ENCODE measurements at places on chromosomes 11 and 22. TPM values are rescaled to one million over a fixed set of nuclear protein-coding genes. Genes with fewer than 3 reads are reported as not detected.

A4GALT gene
- total RNA-seq, result 13.4 TPM

GRIA4 gene
- not detected for total RNA-seq

RASL10A gene
- total RNA-seq, result 0.28 TPM

CNGA4 gene
- total RNA-seq, result 0.10 TPM

NLRP14 gene
- not detected for total RNA-seq

PAMR1 gene
- total RNA-seq, result not detected

ADAMTS8 gene
- 0.69 TPM for total RNA-seq

TIMP3 gene
- total RNA-seq, result 2.3 TPM

VSIG10L2 gene
- not detected for total RNA-seq

OSM gene
- not detected for total RNA-seq

EMID1 gene
- 0.28 TPM for total RNA-seq

OR51B2 gene
- not detected for total RNA-seq

CHST1 gene
- 1.2 TPM for total RNA-seq

COPB1 gene
- 116 TPM for total RNA-seq

GGT1 gene
- total RNA-seq, result 100 TPM

PANX3 gene
- total RNA-seq, result not detected

RCOR2 gene
- 1.3 TPM for total RNA-seq

CALCA gene
- not detected for total RNA-seq

PLAAT4 gene
- 0.91 TPM for total RNA-seq

TRIM64 gene
- total RNA-seq, result not detected

TEX54 gene
- not detected for total RNA-seq
